ENCODE measurements at places on chromosomes 4 and X.
A peak's percentile ranks its signal among the peaks of the same experiment; 100 is the strongest.

DNA sequence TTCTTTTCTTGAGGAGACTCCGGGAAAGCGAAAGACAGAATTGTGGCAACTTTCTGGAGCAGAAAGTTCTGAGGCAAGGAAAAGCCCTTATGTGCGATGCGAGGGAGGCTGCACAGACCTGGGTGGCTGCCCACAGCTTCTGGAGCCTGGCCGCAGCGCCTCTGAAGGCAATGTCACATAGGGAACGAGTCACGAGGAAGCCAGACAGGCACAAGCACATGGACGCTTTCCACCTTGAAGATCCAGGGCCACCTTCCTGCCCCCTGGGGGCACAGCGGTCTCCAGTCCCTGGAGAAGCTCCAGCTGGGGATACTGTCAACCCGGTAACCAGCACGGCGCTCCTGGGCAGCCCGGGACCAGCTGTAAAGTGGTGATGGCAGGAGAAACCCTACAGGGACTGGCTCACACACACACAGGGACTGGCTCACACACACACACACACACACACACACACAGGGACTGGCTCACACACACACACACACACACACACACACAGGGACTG is 69.8 kb downstream of the MTNR1A start:
- DNase-seq = peak; percentile 29

GRCh38 chr4:174926958-174927357 is 8.8 kb downstream of the ADAM29 start:
- no peak for DNase-seq

DNA sequence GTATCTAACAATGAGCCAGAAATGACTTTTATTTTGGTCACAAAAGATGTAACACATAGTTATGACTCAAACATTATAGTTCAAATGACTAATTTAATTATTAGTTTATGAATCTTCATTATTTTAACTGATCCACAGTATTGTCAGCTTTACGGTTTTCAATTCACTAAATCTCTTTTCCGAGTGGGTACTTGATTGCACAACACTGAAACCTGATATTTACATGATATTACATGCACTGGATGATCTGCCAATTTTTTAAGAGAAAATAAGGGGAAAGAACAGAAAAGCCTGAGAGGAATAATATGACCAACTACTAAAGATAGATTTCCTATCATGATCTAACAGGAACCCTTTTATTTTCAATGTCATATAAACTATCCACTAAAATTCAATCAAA is 1446.0 kb downstream of the FSTL5 start:
- no peak for DNase-seq

DNA sequence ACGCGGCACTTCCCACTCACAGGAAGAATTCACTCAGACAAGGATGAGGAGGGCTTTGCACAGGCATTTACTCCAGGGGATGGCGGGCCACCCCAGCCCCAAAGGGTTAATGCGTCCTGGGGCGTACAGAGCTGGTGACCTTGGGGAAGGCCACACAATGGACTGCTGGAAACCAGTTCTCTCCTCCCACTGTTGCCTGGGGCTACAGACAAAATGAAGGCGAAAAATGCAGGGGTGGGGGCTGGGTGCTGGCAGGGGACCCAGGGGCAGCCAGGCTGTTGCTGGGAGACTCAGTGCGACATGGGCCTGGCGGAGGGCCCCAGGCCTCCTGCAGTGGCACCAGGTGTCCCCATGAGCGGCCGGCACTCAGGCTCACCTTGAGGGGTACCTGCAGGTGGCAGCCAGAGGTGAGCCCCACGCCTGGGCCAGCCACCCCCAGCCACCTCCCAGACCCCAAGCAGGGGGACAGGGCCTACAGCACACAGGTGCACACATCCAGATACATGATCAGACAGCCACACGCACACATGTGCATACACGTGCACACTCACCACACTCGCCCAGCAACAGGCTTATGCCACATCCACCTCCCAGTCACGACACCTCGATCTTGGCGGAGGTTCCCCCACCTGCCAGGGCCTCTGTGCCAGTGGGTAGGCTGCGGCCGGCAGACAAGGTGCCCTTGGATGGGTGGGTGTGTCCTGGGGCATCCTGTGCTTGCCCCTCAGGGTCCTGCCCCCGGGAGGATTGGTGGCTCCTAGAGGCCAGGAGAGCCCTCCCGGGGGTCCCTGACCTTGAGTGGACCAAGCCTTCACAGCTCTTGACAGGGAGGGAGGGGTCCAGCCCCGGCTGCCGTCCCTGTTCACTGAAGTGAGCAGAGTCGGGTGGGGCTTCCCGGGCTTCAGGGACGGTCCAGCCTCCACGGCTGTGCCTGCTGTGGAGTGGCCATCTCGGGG is 13.1 kb downstream of the NAT8L start:
- no peak for DNase-seq

GRCh38 chrX:71253253-71254091 is 468 bp downstream of the ZMYM3 start:
- DNase-seq = peak; percentile 32

- DNase-seq = no peak
These were observed 342.3 kb downstream of the HNRNPD start for GRCh38 chr4:82031376-82031927.

DNA sequence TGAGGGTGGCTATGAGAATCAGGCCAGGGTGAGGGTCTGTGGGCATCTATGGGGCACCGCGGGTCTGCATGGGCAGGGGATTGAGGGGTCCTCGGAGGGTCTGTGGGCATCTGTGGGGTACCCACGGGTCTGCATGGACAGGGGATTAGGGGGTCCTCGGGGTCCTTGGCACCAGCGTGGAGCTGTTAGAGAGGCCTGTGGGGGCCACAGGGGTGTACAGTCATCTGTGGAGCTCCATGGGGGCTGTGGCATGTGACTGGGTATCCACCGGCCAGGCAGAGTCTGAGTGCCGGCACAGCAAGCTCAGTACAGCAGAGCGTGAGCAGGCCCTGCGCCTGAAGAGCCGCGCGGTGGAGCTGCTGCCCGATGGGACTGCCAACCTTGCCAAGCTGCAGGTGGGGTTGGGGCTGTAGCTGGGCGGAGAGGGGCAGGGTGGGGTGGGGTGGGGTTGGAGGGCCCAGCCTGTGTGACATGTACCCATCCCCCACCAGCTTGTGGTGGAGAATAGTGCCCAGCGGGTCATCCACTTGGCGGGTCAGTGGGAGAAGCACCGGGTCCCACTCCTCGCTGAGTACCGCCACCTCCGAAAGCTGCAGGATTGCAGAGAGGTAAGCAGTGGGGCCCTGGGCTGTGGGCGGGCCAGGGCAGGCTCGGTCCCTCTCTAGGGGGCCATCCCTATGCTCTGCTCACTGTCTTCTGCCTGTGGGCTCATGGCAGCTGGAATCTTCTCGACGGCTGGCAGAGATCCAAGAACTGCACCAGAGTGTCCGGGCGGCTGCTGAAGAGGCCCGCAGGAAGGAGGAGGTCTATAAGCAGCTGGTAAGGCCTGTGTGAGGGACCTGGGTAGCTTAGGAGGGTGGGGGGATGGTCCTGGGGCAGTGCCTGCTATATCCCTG is 12.9 kb downstream of the CCDC22 start:
- no peak for DNase-seq

DNA sequence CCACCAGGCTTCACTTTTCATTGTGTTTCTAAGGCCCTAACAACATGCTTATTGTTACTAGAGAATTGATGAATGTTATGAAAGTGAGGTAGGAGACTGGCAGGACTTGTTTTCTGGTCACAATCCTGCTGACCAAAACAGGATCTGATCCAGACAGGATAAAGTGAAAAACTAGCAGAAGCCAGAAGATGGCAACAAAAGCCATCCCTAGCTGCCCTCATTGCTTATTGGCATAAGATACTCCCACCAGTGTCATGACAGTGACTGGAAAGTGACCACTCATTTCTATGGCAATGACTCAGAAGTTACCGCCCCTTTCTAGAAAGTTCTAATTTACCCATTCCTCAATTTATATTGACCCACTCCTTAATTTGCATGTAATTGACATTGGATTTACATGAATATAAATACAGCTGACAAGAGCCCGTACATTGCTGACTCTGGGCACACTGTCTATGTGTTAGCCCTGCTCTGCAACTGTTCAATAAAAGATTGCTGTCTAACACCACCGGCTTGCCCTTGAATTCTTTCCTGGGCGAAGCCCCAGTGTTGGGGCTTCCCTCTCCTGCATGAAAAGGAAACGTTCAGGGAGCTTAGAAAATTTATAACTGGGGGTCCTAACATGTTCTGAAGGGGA is 30.0 kb upstream of the FGG start:
- no peak for DNase-seq

GRCh38 chr4:163048447-163048846 is 118.2 kb downstream of the NAF1 start:
- peak; percentile 33 for DNase-seq

DNA sequence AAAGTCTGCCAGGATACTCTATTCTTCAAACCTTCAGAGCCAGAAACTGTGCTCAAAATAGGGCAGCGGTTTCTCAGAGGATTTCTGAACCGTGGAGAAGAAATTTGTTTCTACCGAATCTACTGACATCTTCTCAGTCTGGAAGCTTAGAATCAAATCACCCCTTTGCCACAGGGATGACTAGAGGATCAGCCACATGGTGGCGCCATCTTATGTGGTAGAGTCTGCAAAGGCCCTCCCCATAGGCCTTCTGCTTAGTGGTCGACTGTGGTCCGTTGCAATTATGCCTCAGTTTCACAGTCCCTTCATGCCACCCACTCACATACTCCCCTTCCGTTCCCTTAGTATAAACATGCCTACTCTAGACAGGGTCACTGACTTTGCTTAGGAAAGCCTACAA is 680.7 kb upstream of the SPANXN1 start:
- no peak for DNase-seq

DNA sequence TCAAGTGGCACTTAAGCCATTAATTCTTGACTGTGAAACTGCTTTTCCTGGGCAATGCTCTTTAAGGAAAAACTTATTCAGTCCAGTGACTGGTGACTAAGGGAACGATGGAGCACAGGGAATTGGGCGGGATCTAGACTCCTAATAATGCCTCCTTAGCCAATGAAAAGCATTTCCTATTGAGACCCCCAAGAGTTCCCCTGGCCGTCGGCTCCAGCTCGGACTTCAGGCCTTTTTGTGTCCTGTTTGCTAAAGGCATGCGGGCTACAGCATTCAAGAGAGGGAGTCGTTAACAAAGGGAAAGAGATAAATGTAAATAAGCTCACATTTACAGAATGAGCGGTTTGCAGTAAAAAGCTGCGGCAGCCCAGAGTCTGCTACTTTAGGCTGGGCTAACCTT is at the start of gene LPAR4:
LPAR4 (plus strand) TSS at position 232 of the 400 bp plus-strand sequence. CDS start 7,150 bp downstream, outside the sequence.
- no peak for DNase-seq

- DNase-seq = no peak
These were observed 57.0 kb downstream of the MTMR8 start for GRCh38 chrX:64338296-64338695.

DNA sequence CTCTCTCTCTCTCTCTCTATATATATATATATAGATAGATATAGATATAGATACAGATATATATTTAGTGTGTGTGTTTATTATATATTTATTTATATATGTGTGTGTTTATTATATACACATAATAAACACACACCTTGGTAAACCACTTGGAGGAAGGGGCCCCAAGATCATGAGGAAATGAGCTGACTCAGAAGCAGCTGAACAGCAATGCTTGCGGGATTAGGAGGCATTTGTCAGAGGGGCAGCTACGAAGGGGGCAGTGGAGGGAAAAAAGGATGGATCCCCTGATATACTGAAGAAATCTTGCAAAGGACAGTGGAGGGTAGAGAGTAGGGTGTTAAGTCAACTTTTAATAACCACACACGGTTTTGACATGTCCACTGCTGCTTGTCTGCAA is 120.0 kb upstream of the SORBS2 start:
- DNase-seq = no peak

- DNase-seq = peak; percentile 1
These were observed 615 bp downstream of the NEXMIF start for GRCh38 chrX:74924449-74925224.

Measured in AG10803 (cell line).